ENCODE measurements at places on chromosomes 16 and 17. TPM values are rescaled to one million over a fixed set of nuclear protein-coding genes. Genes with fewer than 3 reads are reported as not detected.

DNA sequence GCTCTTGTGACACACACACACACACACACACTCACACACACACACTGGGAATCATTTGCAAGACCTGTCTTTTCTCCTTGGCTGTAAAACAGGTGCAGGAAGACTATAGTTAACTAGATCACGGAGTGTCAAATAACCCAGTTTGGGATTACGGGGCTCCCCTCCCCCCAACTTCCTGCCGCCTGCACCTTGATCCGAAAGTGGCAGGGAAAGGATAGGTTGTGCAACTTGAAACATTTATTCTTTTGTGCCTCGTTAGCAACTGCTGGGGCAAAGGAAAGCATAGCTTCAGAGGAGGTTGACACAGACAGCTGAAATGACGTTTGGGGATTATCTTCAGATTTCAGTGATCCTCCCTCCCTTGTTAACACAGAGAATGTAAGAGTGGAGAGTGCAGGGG lies 149.5 kb downstream of the NTN1 start:
- no peak overlapping the region for H3K4me3 ChIP-seq
- H3K36me3 ChIP-seq: no peaks in the 10 kb centered on the region
- H3K27me3 ChIP-seq: no peaks in the 10 kb centered on the region
- H3K27ac ChIP-seq: no peak overlapping the region
- DNase-seq: no peak

DNA sequence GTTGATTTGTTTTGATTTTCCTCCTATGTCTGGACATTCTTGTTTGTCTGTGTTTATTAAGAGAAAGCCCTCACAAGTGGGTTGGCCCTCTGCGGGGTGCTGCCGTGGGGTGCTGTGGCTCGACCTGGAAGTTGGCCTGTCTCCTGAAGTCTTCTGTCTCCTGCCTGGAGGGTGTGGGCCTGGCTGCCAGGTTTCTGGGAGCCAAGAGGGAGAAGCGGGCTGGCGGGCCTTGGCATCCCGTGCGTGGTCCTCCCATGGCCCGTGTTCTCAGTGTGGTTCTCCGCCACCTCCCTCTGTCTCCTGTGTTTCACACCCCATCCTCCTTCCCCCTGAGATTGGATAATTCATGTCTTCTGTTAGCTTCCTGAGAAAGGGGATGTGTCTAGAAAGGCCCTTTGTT lies 69.6 kb downstream of the RNF213 start:
- H3K27ac ChIP-seq: no peak overlapping the region
- no peaks in the 10 kb centered on the region for H3K27me3 ChIP-seq
- DNase-seq: no peak
- H3K36me3 ChIP-seq: peaks cover 68% of the 10 kb centered on the region
- no peak overlapping the region for H3K4me3 ChIP-seq

DNA sequence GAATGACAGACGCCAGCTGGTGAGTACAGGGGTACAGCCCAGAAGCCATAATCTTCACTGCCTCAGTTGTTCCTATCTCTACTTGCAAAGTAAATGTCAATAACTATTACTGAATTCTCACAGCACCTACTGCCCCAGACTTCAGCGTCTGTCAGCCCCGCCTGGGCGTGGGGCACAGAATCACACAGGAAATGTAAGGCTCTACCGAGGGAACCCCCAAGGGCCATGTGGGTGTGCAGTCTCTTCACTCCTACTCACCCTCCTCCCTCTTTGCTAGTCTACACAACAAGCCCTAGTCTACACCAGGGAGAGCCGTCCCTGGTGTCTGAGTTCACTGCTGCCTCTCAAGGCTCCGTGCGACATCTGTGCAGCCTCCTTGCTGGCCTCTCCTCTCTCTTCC lies 4.5 kb downstream of the NPTX1 start:
- peaks cover 56% of the 10 kb centered on the region for H3K27me3 ChIP-seq
- H3K27ac ChIP-seq: no peak overlapping the region
- DNase-seq: no peak
- no peaks in the 10 kb centered on the region for H3K36me3 ChIP-seq

DNA sequence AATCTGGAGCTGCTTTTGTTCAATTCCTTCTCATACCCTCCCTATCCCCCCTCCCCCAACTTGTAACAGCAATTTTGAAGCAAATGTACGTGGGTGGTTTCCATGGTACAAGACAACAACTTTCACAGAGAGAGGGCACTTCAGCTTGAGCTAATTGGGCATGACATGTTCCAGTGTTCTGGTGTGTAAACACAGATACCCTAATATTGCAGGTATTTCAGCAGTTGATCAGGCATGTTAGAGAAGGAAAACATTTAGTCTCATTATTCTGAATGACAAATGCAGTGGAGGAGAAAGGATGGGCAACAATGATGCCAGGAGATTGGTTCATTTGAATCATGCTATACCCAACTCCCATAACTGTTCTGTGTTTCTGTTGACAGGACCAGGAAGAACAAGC lies 137.5 kb downstream of the TRIM37 start:
- H3K27me3 ChIP-seq: peaks cover 16% of the 10 kb centered on the region
- no peaks in the 10 kb centered on the region for H3K36me3 ChIP-seq
- H3K4me3 ChIP-seq: no peak overlapping the region
- H3K27ac ChIP-seq: no peak overlapping the region

DNA sequence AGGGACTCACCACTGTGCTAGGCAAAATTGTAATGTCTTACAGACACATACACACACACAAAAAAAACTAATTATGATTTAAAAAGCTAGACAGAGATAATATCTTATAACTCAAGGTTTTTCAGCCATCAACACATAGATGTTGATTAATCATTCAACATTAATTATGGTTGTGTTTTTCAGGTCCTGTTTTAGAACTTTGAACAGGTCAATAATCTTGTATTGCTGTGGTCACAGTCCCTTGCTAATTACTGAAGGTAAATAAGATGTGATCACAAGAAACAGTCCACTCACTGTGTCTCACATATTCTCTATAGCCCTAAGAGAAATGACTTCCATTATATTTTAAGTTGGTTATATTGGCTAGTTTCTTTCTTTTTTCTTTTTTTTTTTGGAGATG lies 32.4 kb upstream of the TENT4B start:
- no peak overlapping the region for H3K4me3 ChIP-seq
- peaks cover 1% of the 10 kb centered on the region for H3K36me3 ChIP-seq
- DNase-seq: no peak

GRCh38 chr17:57480438-57481196 lies 224.3 kb downstream of the MSI2 start:
- H3K4me3 ChIP-seq: peak overlapping the region; percentile 59
- H3K4me1 ChIP-seq: peaks cover 54% of the 10 kb centered on the region
- H3K27ac ChIP-seq: peak overlapping the region; percentile 81
- H3K27me3 ChIP-seq: no peaks in the 10 kb centered on the region

DNA sequence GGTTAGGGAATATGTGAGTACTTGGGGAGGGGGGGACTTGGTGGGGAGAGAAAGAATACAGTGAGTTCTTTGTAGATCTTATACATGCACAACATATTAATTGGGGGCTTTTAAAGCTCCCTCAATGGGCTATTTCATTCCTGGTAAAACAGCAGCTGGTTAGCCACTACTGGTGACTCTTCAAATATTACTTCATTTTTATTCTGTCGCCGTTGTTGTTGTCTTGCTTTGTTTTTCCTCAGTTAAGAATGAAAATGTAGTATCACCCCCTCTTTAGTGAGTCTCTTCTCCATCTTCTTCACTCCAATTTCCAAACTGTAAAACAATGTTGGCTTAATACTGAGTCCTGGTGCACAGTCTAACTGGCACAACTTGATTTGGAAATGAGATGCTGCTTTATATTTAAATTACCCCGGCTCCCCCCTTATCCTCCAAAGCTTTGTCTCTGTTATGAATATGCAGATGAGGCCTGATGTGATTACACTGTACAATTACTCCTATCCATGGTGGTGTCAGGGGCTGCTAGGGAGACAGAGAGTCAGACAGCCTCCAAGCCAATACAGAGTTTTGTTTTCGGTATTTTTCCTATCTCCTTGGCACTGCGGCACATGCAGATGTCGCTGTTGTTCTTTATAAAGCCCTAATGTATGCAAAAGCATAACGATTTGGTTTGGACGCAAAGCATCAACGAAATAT lies 256.9 kb upstream of the PMFBP1 start:
- H3K36me3 ChIP-seq: peaks cover 9% of the 10 kb centered on the region
- H3K27ac ChIP-seq: no peak overlapping the region
- DNase-seq: no peak
- no peaks in the 10 kb centered on the region for H3K4me1 ChIP-seq
- no peak overlapping the region for H3K4me3 ChIP-seq

Gene CLEC19A
- total RNA-seq: not detected
